ENCODE measurements at places on chromosomes 13 and 19. TPM values are rescaled to one million over a fixed set of nuclear protein-coding genes. Genes with fewer than 3 reads are reported as not detected.

The KASH5 gene
- not detected for total RNA-seq

The ZIM2 gene
- total RNA-seq: not detected

The EFNA2 gene
- 0.97 TPM for total RNA-seq

The ZNF100 gene
- 5.9 TPM for total RNA-seq

The ZFP82 gene
- total RNA-seq: 4.2 TPM

The TEX26 gene
- total RNA-seq: not detected

The MIR17HG gene
- total RNA-seq: 14.0 TPM

The NANOS3 gene
- total RNA-seq: not detected

The PSG1 gene
- total RNA-seq: not detected

The GPR12 gene
- not detected for total RNA-seq

The CPT1C gene
- total RNA-seq: 13.0 TPM

The OR7D2 gene
- not detected for total RNA-seq

The NLRP4 gene
- total RNA-seq: not detected

Measured in epithelial cell of umbilical artery (primary cell).